ENCODE measurements at places on chromosomes 11 and 22.

DNA sequence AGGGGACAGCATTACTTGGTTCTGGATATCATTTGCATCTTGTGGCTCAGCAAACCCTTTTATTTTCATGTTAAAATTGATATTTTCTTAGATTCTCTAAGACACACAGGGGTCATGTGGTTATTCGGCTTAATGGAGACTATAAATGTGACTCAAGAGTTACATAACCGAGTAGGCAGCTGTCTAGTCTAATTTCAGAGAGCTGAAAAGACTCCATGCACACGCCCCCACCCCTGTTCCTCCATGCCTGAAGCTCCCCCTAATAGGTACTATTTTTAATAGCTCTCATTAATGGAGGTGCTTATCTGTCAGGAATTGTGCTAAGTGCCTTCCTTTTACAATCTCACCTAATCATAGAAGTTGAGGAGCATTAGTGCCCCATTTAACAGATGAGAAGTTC is 189.2 kb upstream of the ARHGAP20 start:
- no peak for DNase-seq

DNA sequence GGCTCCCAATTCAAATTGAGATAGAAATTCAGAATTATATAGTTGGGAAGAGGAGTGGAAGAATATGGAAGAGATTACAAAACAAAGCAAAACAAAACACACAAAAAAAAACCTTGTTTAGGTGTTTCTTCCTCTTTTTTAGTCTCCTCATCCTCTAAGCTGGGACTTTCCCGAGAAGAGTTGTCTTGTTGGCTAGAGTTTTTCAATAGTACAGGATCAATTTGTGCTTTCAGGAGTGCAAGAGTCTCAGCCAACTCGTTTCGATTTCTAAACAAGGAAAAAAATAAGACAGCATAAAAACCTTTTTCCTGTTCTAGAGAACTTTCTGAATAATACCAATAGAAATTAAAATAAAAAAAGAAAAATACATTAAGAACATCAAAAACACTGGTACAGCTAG is 87.8 kb upstream of the CLNS1A start:
- no peak for DNase-seq

DNA sequence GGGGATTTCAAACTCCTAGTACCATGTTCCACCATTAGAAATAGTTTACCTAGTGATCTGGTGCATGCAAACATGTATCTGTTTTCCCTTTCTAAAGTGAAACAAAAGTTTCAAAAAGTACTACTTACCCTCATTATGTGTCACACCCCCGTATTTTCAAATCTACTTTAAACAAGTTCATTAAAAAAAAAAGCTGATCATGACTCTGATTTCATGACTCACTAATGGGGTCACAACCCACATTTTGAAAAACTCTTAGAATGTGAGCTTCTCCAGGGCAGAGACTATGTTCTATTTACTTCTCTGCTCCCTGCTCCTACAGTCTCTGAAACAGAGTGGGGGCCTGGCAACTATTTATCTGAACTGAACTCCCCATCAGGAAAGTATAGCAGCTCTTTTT is 18.2 kb downstream of the CHRM1 start:
- no peak for DNase-seq

DNA sequence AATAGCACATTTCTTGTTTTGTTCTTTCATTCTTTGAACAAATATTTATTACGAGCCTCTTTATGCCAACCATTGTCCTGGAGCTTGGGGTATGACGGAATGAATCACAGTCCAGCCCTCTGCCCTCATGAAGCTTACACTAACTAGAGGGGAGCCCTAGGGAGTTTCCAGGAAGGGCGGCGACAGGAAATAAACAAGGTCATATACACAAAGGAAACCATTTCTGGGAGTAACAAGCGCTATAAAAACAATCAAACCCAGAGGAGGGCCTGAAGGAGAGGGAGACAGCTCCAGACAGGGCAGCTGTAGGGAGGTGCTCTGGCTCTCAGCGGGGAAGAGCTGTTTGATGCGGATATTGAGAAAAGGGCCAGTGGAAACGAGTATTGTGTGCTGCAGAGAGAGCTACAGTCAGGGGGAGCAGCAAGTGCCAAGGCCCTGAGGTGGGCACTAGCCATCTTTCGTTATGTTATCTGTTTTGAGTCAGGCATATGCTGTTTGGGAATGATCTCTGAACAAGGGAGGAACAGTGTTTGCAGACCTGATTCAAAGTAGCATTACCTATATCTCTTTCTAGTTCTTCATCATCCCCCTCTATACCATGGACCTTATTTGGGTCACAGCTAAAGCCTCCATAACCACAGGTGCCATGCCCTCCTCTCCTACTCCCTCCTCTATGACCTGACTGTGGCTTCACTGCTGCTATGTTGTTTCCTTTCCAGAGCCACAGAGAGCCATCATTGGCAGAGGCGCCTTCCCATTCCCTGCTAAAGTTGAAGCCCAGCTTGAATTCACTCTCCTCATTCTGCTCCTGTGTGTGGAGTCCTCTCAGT is 15.3 kb upstream of the ZBTB16 start:
- DNase-seq: no peak

DNA sequence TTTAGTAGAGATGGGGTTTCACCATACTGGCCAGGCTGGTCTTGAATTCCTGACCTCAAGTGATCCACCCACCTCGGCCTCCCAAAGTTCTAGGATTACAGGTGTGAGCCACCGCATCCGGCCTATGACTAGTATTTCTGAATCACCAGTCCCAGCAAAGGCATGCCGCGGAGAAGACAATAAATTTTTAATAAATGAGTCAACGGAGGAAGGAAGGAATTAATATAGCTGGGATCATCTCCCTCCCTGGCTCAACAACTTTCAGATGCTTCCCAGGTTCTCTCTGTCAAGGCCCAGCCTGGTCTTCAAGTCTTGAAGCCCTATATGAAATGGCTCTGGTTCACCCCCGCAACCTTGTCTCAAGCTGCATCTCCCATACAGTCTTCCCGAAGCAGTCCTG is 45.7 kb downstream of the CYTH4 start:
- DNase-seq: no peak

- DNase-seq: no peak
These were observed 38.7 kb upstream of the E2F8 start for GRCh38 chr11:19279451-19279850.

DNA sequence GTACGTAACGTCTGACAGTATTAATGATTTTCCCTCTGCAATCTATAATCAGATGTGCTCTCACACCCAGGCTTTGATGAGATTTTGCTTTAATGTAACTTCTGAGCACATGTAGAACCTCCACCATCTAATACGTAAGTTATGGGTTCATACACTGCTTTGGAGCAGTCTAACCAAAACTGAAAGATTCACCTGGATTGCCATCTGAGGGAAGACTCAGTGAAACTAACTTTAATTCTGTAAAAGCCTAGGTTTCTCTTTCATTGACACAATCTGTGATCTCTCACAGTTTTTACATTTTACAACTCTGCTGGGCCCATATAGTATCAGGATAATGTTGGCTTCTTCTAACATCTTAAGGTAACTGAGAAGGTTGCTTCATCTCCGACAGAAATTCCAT is 30.1 kb upstream of the MTNR1B start:
- no peak for DNase-seq

GRCh38 chr11:122235615-122236014 is 119.6 kb upstream of the BLID start:
- DNase-seq: no peak

- DNase-seq: no peak
These were observed 5.3 kb upstream of the MRGPRG start for GRCh38 chr11:3223932-3224381.

DNA sequence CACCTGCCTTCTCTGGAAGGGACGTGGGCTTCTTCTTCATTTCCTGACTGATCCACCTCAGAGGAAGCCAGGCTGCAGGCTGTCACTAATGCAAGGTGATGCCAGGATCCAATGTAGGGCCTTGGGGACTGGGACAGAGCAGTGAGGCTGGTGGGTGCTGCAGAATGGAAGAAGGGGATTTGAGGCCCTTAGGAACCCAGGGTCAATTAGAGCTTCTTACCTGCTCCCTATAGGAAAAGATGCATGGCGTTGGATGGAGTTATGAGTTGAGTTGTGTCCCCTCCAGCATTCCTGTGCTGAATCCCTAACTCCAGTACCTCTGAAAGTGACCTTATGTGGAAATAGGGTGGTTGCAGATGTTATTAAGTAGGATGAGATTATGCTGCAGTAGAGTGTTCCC is 190.4 kb downstream of the MIAT start:
- DNase-seq: no peak

DNA sequence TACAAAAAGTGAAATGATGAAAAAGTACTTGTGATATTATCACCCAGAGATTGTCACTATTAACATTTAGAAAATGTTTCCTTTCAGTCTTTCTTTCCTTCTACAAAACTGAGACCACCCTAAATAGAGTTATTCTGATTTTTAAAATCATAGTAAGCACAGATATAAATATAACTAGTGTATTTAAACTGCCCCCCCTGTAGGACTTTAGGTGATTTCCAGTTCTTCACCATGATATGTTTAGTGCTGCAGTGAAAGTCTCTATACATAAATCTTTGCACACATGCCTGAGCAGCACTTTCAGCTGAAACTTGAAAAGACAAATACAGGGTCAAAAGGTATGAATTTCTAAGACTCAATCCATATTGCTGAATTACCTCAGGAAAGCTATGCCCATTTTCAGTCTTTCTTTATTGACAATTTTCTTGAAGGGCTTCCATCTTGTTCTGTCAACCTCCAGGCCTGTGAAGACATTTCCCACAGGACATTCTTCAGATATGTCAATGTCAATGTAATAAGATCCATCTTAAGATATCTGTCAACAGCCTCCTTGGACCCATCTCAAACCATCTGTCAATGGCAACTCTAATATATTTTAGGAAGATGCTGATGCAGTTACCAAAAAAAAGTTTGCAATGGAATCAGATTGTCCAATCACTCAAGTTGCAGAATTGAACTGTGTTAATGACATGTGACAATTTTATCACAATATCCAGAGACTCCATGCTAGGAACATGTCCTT is 30.8 kb upstream of the LDLRAD3 start:
- DNase-seq: no peak

GRCh38 chr22:39524753-39525657 is 4.6 kb downstream of the ATF4 start:
- DNase-seq: peak; percentile 34

DNA sequence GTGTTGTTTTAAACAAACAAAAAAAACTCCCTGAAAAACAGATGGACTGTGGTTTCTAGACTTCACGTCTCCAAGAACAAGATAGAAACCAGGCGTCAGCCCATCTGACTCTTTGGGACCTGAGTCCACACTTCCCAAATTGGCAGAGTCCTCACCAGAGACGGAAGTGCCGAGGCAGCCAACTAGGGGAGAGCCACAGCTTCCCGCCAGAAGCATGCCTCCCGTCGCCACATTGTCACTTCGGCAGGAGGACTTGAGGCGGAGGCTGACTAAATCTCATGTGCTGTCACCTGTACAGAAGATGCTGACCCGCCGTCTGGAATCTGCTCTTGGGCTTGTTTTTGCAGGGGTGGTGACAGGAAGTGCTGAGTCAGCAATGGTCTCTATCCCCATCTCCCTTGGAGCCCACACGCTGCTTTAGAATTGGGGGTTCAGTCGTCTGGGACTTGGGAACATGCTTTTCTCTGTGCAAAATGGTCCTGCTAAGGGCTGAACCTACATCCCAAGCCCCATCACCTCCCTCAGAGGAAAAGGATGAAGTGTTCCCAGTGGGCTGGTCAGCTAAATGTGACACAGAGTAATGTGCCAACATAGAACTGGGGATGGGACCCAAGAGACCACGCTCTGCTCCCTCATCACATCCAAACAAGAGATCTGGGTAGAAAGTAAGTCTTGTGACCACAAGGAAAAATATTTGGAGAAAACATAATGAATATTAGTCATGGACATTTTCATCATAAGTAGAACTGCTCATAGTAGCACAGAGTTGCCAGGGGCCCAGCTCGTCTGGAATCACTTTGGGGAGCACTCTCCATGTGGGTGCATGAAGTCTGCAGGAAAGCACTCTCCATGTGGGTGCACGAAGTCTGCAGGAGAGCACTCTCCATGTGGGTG is 152.9 kb downstream of the SNX19 start:
- DNase-seq: no peak

GRCh38 chr11:63793161-63793560 is 20.1 kb upstream of the SPINDOC start:
- no peak for DNase-seq

DNA sequence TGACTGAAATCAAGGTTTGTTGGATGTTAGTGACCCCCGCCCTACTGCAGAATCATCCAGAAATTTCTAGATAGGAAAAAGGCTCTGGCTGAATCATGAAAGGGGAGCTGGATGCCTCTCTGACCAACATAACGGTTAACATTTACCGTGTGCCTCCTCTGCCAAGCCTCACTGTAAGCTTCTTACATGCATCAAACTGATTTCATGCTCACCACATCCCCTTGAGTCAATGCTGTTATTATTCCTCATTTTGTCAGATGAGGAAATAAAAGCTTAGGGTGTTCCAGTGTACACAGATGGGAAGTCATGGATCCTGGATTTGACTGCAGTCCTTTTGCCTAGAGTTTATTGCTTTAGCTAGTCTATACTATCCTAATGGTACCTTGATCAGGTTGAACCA is 5.9 kb upstream of the HMOX1 start:
- no peak for DNase-seq

- no peak for DNase-seq
These were observed 10.3 kb downstream of the OSBP2 start for GRCh38 chr22:30704978-30705377.

- DNase-seq: no peak
These were observed 43.6 kb downstream of the TMEM135 start for GRCh38 chr11:87081358-87081757.

- no peak for DNase-seq
These were observed 76.1 kb downstream of the PPFIBP2 start for GRCh38 chr11:7589861-7590260.

DNA sequence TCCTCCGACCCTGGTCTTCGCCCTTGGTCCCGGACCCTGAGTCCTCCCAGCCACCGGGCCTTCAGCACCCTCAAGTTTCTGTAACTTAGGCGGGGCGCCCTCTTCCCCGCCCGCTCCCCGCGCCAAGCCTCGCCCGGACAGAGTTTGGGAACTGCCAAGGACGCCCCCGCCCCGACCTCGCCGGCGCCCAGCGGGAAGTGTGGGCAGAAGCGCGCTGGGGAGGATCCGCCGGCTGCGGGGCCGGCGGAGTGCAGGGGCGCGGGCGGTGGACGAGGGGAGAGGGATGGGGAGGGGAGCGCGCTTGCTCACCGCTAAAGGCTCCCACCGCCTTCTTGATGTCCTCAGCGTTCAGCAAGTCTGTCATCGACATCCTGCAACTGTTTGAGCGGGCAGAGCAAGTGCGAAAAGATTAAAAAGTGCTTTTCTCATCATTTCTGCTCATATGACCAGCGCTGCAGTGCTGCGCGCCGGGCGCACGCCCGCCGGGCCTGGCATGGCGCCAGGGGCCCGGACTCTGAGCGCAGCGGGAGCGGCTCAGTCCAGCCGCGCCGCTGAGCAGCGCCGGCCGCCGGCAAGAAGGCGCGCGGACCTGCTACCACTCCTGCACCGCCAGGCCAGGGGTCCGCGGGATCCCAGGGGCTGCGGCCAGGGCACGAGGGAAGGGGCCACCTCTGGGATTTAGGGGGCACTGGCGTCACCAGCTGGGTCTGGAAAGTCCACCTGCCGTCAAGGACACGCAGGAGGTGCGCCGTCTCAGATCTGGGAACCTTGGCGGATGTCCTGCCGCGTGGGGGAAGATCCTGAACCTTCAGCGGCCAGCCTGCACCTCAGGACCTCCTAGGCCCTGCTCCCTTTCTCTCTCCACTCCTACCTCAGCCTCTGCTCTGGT is at the start of gene PVALB:
Gene PVALB (minus strand): TSS at position 400 of the 889 bp plus-strand sequence. CDS start 30 bp downstream, at position 370.
- DNase-seq: peak; percentile 83

- no peak for DNase-seq
These were observed 343.6 kb upstream of the MTNR1B start for GRCh38 chr11:92625894-92626293.

Data from erythroblast (primary cell).